ENCODE measurements at places on chromosomes 13 and 19. TPM values are rescaled to one million over a fixed set of nuclear protein-coding genes. Genes with fewer than 3 reads are reported as not detected.
A peak's percentile ranks its signal among the peaks of the same experiment; 100 is the strongest.

GRCh38 chr19:29953352-29954247 is 11.6 kb downstream of the URI1 start:
- DNase-seq: no peak

- peak; percentile 7 for DNase-seq
Observed at GRCh38 chr13:27481766-27482165, 31.4 kb upstream of the MTIF3 start.

- DNase-seq: no peak
Observed at GRCh38 chr13:44351505-44351854, 22.1 kb upstream of the SERP2 start.

GRCh38 chr19:54147676-54148075 is 10.1 kb downstream of the CNOT3 start:
- no peak for DNase-seq

DNA sequence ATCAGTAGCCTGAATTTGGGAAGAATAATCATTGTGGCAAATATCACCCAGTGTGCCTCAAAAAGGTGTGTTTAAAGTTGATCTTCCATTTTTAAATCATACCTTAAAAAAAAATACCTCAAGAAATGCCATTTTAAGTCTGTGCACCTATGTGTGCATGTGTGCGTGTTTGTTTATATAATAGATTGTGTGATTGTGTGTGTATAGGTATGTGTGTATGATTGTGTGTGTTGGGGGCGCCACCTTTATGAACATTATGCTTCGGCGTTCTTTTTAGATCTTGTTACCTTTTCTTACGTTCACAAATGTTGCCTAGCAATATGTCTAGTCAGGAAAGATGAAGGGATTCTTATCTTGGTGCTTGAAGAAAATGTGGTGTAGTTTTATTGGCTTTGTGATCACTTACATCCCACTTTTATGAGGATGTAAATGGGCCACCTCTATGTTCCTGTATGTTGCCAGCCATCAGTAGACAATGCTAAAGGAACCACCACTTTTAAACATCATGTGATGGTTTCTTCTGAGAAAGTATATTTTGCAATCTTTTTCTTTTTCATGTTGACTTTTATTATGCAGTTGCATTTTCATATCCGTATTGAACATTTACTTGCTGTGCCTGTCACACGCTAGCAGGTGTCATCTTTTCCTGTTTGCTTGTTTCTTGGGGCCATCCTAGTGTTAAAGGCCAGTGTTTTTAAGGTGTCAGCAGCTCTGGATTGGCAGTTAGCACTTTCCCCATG is 2.2 kb upstream of the IRS2 start:
- no peak for DNase-seq

DNA sequence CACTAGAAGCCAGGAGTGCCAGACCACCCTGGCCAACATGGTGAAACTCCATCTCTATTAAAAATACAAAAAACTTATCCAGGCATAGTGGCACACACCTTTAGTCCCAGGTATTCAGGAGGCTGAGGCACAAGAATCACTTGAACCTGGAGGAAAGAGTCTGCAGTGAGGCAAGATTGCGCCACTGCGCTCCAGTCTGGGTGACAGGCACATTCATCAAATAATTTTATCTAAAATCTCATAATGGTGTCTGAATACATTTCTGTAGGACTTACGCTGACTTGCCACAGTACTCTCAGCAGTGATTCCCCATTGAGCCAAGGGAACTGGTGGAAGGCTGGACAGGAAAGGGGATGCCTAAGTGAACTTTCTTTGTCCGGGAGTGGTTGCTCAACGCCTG is 4.3 kb upstream of the ZNF28 start:
- no peak for DNase-seq

GRCh38 chr13:40446365-40446764 is 220.1 kb downstream of the FOXO1 start:
- DNase-seq: peak; percentile 54

GRCh38 chr13:61253105-61253877 is 162.4 kb downstream of the PCDH20 start:
- no peak for DNase-seq

DNA sequence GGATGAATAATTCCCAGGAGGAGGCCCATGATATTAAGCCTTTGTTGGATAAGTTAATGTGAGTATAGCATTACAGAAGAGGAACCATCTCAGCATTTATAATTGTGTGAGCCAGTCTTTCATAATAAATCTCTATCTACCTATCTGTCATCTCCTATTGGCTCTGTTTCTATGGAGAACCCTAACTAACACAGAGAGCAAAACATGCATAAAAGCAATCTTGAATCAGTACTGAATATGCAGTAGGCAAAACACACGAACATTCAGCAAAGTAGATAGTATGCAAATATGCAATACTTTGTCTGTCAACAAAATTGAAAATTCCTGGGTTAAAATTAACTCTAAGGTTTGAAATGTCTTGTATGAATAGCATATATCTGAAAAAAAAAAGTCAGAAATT is 966.3 kb downstream of the DIAPH3 start:
- DNase-seq: no peak

DNA sequence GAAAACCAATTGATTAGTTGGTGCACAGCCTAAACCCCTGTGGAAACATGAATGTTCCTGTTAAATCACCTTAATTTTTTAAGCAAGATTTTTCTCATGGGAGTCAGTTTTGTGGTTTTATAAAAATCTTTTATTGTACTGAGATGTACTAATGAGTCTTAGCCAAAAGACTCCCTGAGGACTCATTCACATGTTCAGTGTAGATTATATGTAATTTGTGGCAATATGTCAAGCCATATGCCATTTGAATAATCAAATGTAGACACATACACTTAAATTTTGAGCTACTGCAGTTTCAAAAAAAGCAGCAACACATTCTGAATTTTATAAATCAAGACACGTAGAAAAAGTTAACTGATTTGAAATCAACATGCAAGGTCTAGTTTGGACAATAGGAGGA is 395.2 kb downstream of the MYO16 start:
- DNase-seq: no peak

- DNase-seq: peak; percentile 57
Observed at GRCh38 chr13:24042710-24043440, 117.6 kb upstream of the SPATA13 start.

GRCh38 chr13:41019578-41020347 is 647 bp upstream of the ELF1 start:
- no peak for DNase-seq

DNA sequence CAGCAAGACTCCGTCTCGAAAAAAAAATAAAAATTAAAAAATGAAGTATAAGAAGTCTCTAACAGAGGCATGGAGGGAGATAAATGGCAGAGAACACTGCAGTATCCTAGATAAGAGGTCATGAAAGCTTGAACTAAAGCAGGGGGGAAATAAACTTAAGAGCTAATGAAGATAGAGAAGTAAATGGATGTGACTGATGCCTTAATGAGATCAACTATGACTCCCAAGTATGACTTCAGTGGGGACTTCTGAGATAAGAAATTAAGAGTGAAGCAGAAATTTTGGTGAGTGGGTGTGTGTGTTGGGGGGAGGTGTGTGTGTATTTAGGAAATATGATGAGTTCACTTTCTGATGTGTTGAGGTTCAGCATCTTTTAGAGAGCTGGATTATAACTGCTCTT is 55.1 kb downstream of the DIAPH3 start:
- DNase-seq: no peak

DNA sequence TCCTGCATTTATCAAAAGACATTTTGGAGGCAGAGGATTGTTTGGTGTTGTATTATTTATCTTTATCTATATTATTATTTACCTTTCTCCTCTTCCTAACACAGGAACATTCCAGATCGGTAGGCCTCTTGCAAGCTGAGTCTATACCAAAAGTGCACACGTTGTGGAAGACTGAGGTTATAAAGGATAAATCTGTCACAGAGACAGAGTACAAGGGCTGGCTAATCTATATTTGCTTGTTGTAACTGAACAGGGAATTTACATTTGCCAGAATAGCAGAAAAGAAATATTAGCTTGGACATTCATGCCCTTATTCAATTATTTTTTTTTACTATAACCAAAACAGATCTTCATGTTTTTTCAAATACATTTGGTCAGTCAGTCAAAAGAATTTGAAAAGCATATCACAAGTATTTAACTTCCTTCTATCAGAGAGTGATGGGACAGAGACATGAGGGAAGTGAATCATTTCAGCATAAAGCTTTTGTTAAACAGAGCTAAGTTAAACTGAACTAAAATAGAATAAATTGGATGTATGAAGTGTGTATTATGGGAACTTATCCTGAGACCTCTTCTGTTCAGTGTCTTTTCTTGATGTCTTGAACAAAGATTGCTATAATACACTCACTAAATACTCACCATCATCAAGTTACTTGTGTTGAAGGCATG is 352.5 kb downstream of the DNAJC15 start:
- no peak for DNase-seq

DNA sequence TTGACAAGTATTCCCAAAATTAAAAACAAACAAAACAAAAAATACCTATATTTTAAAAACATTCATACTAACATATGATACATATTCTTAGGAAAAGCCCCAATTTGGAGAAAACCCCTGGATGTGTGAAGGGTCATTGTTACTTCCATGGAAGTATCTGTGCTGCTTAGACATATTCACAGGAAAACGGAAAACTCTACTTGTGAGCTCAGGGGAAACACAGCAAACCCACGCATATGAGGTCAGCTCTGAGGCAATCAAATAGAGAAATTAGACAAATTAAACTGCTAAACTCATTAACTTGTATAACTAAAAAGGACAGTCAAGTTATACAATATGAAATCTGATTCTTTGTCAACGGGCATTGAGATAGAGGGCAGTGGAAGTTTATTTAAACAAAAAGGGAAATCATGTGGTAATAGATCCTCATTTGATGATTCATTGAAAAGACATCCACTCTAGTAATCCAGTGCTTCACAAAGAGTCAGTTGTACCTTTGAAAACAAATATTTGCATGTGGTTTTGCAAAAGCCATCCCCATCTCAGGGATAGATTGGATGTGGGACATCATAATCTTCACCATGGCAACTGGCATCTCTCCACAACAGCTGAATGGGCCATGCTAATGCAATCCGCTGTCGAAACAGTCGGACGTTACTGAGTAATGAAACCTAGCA is 423.4 kb downstream of the ITGBL1 start:
- peak; percentile 94 for DNase-seq

DNA sequence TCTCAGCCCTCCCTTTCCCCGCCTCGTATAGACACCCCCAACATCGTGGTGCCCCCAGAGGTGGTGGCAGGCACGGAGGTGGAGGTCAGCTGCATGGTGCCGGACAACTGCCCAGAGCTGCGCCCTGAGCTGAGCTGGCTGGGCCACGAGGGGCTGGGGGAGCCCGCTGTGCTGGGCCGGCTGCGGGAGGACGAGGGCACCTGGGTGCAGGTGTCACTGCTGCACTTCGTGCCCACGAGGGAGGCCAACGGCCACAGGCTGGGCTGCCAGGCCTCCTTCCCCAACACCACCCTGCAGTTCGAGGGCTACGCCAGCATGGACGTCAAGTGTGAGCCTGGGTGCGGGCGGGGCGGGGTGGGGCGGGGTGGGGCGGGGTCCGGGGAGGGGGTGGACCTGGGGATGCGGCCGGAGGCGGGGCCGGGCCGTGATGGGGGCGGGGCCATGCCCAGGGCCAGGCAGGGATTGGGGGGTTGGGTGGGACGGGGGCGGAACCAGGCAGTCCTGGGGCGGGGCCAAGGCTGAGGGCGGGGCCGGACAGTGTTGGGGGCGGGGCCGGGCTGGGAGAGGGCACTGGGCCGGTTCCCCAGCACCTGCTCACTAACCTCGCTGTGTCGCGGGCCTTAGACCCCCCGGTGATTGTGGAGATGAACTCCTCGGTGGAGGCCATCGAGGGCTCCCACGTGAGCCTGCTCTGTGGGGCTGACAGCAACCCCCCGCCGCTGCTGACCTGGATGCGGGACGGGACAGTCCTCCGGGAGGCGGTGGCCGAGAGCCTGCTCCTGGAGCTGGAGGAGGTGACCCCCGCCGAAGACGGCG is 7.8 kb downstream of the MAG start:
- no peak for DNase-seq

GRCh38 chr13:40063703-40064102 is 408.2 kb downstream of the COG6 start:
- no peak for DNase-seq

DNA sequence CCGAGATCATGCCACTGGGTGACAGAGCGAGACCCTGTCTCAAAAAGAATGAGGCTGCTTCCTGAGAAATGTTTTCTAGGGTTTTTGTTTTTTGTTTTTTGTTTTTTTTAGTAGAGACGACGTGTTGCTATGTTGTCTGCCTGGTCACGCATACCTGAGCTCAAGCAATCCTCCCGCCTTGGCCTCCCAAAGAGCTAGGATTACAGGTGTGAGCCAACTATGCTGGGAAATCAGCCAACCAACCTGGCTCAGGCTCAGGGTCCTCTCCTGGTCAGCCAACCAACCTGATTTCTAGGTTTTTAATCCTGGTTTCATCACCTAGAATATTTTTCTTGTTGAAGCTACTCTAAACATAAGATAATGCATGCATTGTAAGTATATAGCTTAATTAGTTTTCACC is 7.8 kb downstream of the DHX34 start:
- DNase-seq: no peak

GRCh38 chr13:91745967-91746366 is 347.5 kb downstream of the GPC5 start:
- no peak for DNase-seq

DNA sequence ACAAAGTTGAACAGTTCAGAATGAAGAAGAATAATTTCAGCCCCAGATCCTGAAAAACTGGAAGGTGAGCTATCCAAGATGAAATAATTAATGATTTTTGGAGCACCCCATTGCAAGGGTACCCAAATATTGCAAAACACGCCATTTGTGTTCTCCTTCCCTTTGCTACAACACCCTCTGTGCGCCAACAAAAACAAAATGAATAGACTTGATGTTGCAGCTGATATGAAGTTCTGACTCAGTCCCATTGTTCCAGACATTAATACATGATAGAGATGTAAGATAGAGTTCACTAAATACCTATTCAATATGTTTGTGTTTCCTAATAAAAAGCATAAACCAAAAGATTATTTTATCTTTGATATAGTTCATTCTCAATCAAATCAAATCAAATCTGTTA is 287.5 kb upstream of the SOX21 start:
- no peak for DNase-seq

GRCh38 chr13:29903996-29904395 is 53.6 kb upstream of the UBL3 start:
- no peak for DNase-seq

GRCh38 chr19:31152906-31153305 is 196.3 kb downstream of the TSHZ3 start:
- peak; percentile 66 for DNase-seq

The ZNF836 gene
- 8.4 TPM for total RNA-seq

The NAPSA gene
- not detected for total RNA-seq

The SIGLEC9 gene
- total RNA-seq: not detected

The GFY gene
- total RNA-seq: not detected

The ZNF492 gene
- not detected for total RNA-seq

The KRI1 gene
- total RNA-seq: 22.0 TPM

The GIPR gene
- not detected for total RNA-seq

The MYBPC2 gene
- 0.11 TPM for total RNA-seq

The LGALS14 gene
- total RNA-seq: not detected

The ZNF700 gene
- total RNA-seq: 9.5 TPM

The C1QTNF9B gene
- total RNA-seq: not detected

The DDA1 gene
- 55.9 TPM for total RNA-seq

The POLR1G gene
- total RNA-seq: 24.6 TPM

The SYT3 gene
- not detected for total RNA-seq

The IGFL4 gene
- not detected for total RNA-seq

The CFAP97D2 gene
- total RNA-seq: not detected

The NKPD1 gene
- not detected for total RNA-seq

All from LHCN-M2 (cell line).